ENCODE measurements at places on chromosomes 7 and 10.

DNA sequence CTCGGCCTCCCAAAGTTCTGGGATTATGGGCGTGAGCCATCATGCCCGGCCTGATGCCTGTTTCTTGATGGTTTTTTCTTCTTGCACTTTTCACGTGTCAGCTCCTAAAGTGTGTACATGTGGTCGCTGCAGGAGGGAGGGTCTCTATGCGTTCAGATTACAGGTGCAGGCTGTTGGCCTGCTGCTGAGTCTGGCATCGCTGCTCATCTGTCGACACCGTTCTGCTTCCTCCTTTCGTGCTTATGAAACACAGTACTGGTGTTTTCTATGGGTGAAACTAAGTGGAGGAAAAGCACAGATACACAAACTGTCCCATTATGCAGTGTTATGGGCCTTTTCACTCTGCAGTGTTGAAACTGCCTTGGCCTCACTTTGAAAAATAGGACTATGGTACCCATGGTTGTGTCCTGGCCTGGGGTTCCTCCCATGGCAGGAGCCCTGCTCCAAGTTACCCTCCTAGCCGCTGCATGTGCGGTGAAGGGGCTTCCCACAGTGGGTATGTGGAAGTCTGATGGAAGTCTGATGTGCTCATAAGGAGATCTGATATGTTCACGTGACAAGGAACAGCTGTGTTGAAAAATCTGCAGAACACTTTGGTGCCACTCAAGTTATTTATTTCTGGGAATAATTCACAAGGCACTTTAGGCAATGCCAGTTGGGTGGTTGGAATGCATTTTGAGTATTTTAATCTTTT is 23.5 kb downstream of the OGDH start:
- no peaks in the 10 kb centered on the region for H3K4me1 ChIP-seq
- no peak for DNase-seq
- H3K27ac ChIP-seq, result peak overlapping the region; percentile 22
- no peak overlapping the region for H3K4me3 ChIP-seq
- H3K36me3 ChIP-seq, result peaks cover 52% of the 10 kb centered on the region
- H3K27me3 ChIP-seq, result no peaks in the 10 kb centered on the region

DNA sequence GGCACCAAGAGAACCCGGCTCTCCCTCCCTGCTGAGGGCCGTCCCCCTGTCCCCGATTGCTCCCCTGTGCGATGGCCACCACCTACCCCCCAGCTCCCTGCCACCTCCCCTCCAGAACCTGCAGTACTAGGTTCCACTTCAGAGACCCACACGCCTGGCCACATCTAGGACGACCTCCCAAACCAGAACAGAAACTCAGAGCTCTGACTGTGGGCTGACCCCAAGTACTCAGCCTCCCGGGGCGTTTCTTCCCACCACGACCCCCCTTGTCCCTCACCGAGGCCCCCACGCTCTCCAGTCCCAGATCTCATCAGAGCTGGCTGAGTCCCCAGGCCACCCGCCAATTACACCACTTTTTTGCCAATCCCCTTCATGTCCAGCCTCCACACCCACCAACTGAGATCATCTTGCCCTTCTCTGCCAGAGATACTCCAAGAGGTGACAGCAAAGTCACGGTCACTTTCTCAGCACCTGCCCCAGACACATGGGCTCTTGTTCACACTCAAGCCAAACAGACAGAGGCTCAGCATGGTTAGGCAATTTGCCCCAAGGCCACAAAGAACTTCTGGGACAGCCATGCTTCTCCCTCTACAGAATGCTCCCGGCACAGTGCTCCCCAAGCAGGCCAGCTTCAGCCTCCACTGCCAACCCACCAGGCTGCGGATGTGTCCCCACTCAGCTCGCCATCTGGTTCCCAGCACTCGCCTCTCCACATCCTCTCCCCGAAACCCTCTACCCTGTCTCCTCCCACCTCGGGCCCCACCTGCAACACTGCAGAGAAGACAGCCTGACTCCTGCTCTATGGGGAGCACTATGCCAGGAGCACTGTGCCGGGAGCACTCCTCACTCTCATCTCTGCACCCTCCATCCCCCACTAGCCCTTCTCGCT is 4.7 kb downstream of the TMEM120A start:
- DNase-seq, result peak; percentile 69
- no peaks in the 10 kb centered on the region for H3K27me3 ChIP-seq
- peak overlapping the region; percentile 13 for H3K4me3 ChIP-seq
- peaks cover 42% of the 10 kb centered on the region for H3K36me3 ChIP-seq
- H3K4me1 ChIP-seq, result peaks cover 54% of the 10 kb centered on the region

GRCh38 chr10:35533565-35533964 is 71.6 kb upstream of the GJD4 start:
- no peaks in the 10 kb centered on the region for H3K27me3 ChIP-seq
- peaks cover 37% of the 10 kb centered on the region for H3K36me3 ChIP-seq
- no peak overlapping the region for H3K27ac ChIP-seq
- H3K4me3 ChIP-seq, result no peak overlapping the region
- H3K4me1 ChIP-seq, result no peaks in the 10 kb centered on the region

GRCh38 chr10:80260295-80261243 is 28.9 kb downstream of the MAT1A start:
- peaks cover 3% of the 10 kb centered on the region for H3K27me3 ChIP-seq
- H3K4me3 ChIP-seq, result no peak overlapping the region
- no peaks in the 10 kb centered on the region for H3K4me1 ChIP-seq
- DNase-seq, result no peak
- no peak overlapping the region for H3K27ac ChIP-seq

DNA sequence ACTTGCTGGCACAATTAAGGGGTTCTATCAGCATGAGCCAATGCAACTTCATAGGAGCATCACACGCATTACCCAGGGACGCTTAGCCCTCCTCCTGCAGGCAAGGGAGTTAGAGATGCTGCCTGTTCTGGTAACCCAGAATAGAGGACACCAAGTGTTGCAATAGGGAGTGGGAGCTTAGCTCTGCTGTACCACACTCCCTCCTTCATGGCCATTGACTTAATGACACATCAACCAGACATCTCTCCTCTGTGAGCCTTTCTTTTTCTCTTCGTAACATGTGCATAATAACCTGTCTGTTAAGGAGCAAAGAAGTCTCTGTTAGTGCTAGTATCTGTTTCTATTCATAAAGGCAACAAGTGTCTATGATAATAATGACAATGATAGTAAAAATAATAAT is 282.4 kb downstream of the SORCS3 start:
- DNase-seq, result no peak
- H3K27ac ChIP-seq, result no peak overlapping the region
- no peaks in the 10 kb centered on the region for H3K27me3 ChIP-seq
- H3K36me3 ChIP-seq, result no peaks in the 10 kb centered on the region

DNA sequence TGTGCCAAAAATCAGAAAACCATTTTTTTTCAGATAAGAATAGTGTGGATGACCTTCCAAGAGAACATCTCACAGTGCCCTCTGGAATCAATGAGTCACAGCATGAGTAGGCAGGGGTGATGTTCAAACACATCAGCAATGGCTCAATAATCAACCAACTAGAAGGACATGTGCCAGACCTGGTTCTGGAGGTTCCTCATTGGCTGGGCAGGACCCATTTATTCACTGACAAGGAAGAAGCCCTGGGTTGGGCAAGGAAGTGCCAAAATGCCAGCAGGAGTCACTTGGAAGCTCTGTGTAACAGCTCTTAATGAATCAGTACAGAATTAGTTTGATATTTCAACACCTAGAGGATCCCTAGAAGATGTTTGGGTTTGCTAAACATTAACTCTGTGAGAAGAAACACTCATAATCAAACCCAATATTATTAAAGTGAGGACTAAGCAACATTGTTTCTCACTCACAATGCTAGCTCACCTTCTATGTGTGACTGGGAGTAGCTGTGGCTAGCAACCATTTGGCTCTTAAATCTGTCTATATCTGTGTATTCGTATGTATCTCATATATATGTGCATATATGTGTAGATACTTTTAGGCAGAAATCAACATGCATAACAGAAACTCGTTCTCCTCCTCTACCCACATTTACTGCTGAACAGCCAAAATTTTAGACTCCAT is 72.3 kb upstream of the APBB1IP start:
- DNase-seq, result no peak
- no peaks in the 10 kb centered on the region for H3K27me3 ChIP-seq

DNA sequence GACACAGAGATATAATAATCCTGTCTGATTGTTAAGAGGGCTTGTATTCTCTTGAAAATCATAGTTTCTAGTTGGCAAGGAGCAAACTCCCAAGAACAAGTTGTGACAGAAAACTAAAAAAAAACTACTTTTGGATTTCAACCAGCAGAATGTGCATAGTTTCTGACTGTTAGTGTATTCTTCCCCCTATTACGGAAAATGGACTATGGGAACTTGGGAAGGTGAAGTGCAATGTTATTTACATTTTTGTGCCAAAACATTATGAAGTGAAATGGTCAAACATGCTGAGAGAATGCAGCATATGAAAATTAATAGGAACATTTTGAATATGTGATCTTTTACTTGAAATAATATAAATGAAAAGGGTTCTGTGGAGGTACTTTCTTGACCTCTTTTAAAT is 660.8 kb downstream of the SUGCT start:
- H3K36me3 ChIP-seq, result no peaks in the 10 kb centered on the region
- H3K4me3 ChIP-seq, result no peak overlapping the region

GRCh38 chr7:139393621-139394211 is 34.0 kb downstream of the LUC7L2 start:
- H3K36me3 ChIP-seq, result peaks cover 71% of the 10 kb centered on the region
- H3K4me1 ChIP-seq, result peaks cover 16% of the 10 kb centered on the region
- DNase-seq, result no peak
- H3K27me3 ChIP-seq, result no peaks in the 10 kb centered on the region
- no peak overlapping the region for H3K4me3 ChIP-seq

DNA sequence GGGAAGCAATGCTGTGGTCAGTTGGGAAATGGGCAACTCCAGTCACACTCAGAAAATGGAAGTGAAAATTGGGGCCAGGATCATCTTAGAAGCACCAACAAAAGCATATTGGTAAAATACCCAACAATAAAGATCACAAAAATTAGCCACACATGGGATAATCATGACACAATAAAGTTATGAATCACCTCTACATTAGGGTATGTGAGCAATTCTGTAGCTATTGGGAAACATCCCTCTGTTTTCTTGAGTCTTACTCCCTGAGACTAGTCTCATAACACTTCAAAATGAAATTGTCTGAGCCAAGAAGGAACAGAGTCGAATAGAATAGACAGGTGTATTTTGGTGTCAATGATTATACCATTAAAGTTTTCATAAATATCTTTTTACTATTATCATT is 178.3 kb downstream of the DYNC1I1 start:
- H3K27ac ChIP-seq, result no peak overlapping the region
- H3K27me3 ChIP-seq, result no peaks in the 10 kb centered on the region
- DNase-seq, result no peak
- no peaks in the 10 kb centered on the region for H3K4me1 ChIP-seq
- no peak overlapping the region for H3K4me3 ChIP-seq

GRCh38 chr10:128055061-128055868 is 71.0 kb downstream of the MKI67 start:
- H3K4me1 ChIP-seq, result no peaks in the 10 kb centered on the region
- no peak overlapping the region for H3K4me3 ChIP-seq
- no peak for DNase-seq
- no peaks in the 10 kb centered on the region for H3K36me3 ChIP-seq
- no peaks in the 10 kb centered on the region for H3K27me3 ChIP-seq

- no peak for DNase-seq
- H3K27ac ChIP-seq, result no peak overlapping the region
- H3K27me3 ChIP-seq, result no peaks in the 10 kb centered on the region
- H3K4me3 ChIP-seq, result no peak overlapping the region
Measured at GRCh38 chr7:29208410-29209250, 14.1 kb downstream of the CHN2 start.

GRCh38 chr7:24752073-24752800 is 5.0 kb downstream of the GSDME start:
- H3K4me3 ChIP-seq, result no peak overlapping the region
- no peaks in the 10 kb centered on the region for H3K36me3 ChIP-seq
- no peak overlapping the region for H3K27ac ChIP-seq
- no peaks in the 10 kb centered on the region for H3K27me3 ChIP-seq
- DNase-seq, result no peak
- no peaks in the 10 kb centered on the region for H3K4me1 ChIP-seq

- H3K36me3 ChIP-seq, result peaks cover 56% of the 10 kb centered on the region
- DNase-seq, result no peak
- no peaks in the 10 kb centered on the region for H3K27me3 ChIP-seq
- H3K4me3 ChIP-seq, result no peak overlapping the region
- no peak overlapping the region for H3K27ac ChIP-seq
Measured at GRCh38 chr7:151117565-151117964, 31.3 kb downstream of the AGAP3 start.

GRCh38 chr7:111333010-111333409 is 229.3 kb downstream of the IMMP2L start:
- no peaks in the 10 kb centered on the region for H3K36me3 ChIP-seq
- H3K4me1 ChIP-seq, result no peaks in the 10 kb centered on the region
- H3K27me3 ChIP-seq, result no peaks in the 10 kb centered on the region
- no peak for DNase-seq

- H3K36me3 ChIP-seq, result peaks cover 17% of the 10 kb centered on the region
- H3K4me1 ChIP-seq, result peaks cover 39% of the 10 kb centered on the region
- DNase-seq, result no peak
Measured at GRCh38 chr7:96707901-96708774, 1.5 kb downstream of the SEM1 start.

- no peak overlapping the region for H3K27ac ChIP-seq
- no peaks in the 10 kb centered on the region for H3K27me3 ChIP-seq
- H3K36me3 ChIP-seq, result no peaks in the 10 kb centered on the region
- no peak for DNase-seq
Measured at GRCh38 chr7:156519070-156519469, 121.5 kb upstream of the RNF32 start.

DNA sequence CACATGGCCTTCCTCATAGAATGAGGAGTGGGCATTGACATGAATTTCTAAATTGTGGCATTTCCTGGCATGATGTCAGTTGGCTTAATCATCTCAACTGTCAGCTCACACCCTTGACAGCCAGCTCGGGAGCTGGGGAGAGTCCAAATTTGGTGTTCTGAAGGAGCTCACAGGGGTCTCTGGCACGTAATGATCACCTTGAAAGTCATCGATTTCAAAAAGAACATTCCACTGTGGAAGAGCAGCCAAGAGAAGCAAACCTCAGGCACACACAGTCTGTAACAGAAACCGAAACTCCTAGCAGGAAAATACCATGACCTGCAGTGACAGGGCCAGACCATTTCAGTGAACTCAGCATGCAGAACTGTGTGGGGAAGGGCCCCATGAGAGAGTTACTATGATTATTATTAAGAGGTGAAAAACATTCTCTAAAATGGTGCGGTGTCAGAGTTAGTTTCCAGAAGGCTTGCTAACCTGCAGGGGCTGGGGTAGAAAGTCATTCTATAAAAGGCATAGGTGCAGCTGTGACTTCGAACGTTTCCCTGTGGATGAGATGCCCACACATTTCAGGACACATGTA is 26.4 kb upstream of the KLF6 start:
- DNase-seq, result peak; percentile 54
- no peaks in the 10 kb centered on the region for H3K36me3 ChIP-seq
- H3K4me3 ChIP-seq, result peak overlapping the region; percentile 4
- H3K4me1 ChIP-seq, result peaks cover 75% of the 10 kb centered on the region

DNA sequence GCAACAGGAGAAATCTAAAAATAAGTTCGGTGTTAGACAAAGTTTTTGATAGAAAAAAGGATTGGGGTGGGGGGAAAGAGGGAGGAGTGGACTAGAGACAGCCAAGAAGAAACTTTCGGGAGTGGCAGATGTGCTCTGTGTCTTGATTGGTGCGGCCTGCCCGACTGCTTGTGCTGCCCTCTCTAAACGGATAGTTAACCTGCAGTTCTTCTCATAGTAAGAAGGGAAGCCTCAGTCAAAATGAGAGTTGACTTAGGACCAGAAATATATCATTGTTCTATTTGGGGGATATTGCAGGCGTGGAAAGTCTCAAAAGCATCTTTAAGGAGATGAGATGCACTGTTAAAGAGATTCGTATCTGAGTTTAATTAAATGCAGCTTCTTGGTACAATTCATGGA is 39.3 kb downstream of the UBE3C start:
- H3K27me3 ChIP-seq, result no peaks in the 10 kb centered on the region
- no peak overlapping the region for H3K27ac ChIP-seq
- H3K4me1 ChIP-seq, result no peaks in the 10 kb centered on the region
- DNase-seq, result no peak
- peaks cover 100% of the 10 kb centered on the region for H3K36me3 ChIP-seq
- H3K4me3 ChIP-seq, result no peak overlapping the region
